Right ventricle myocardium inferior (tissue), 1 donor: ENCODE measurements at places on chromosomes 16 and 17.

DNA sequence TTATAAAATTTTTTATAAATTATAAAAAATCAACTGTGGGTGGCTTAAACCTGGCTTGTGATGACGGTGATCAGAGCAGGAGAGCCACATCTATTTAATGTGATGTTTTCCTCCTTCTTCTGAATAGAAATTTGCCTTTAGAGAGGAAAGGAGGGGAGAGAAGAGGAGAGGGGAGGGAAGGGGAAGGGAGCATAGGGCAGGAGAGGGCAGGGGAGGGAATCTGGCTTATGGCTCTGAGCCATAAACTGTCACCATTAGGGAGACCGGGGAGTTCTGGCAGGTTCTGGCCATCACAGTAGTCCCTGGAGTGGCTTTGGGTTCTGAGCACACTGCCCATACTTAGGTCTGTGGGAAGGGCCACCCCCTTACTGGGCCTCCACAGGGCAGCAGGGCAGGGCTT lies 167.8 kb downstream of the ENGASE start:
- no peak for DNase-seq

DNA sequence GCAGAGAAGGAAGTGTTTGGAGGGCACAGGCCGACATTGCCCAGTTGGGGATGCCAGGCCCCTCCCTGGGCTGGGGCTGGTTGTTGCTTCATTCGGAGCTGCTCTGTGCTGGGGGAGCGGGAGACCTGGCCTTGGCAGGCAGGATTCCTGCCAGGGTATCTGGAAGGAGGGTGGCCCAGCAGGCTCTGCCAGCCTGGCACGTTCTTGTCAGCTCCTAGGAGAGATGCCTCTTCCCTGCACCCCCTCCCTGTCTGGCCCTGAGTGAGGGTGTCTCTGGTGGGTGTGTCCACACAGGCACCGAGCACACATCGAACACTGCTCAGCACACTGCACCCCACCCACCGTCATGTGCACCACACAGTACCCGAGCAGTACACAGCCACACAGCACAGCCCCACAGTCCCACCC lies 35.2 kb downstream of the ARHGAP23 start:
- DNase-seq = no peak

- DNase-seq = no peak
Measured at GRCh38 chr16:81602256-81602776, 157.7 kb downstream of the CMIP start.

DNA sequence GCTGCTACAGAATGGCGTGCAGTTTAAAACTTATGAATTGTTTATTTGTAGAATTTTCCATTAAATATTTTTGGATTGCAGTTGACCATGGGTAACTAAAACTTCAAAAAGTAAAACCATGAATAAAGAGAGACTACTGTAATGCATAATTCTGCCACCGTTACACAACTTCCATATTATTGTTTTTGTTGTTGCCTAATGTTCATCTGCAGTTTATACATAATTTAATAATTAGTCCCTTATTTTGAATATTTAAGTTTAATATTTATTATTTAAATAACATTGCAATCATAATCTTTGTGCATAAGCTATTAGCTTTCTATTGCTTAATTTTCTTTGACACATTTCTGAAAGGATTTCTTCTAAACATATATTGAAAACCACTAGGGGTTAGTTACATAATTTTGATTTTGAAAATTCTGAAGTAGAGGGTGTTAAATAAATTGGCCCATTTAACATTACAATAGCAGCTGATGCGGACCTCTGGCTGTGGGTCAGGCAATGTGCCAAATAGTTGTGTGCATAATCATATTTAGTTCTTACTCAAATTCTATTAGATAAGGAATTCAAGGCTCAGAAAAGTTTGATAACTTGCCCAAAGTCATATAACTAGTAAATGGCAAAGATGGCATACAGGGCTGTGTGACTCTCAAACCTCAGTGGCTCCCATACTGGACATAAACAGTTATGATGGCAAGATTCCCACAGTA lies 31.1 kb downstream of the PPM1E start:
- DNase-seq = no peak

DNA sequence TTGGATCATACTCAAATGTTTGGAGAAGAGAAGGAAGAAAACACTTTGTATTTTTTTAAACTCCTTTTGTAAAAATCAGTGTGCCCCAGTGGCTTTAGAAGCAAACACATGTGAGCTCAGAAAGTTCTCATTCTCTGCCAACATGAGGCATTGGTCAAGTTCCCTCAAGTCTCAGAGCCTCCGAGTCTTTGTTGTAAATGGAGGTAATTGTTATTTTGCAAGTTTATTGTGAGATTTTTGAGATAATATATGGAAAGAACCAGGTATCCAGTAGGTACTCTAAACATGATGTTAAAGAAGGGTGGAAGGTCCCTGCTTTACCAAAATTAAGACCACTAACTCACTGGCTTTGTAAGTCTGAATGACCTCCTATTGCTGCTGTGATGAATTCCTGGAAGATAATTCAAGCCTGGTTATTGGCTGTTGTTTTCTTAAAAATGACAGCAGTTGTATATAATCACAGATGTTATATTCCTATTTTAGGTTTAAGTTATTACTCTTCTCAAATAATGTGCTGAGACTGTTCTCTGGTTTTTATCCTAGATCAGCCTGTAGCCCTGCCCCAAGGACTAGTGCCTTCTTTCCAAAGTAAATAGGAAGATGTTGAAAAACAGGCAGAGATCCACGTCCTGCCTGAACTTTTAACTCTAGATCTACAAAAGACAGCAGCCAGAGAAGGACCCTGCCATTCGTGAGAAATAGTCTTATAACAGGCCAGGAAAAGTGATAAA lies 2.4 kb downstream of the HLF start:
- no peak for DNase-seq

DNA sequence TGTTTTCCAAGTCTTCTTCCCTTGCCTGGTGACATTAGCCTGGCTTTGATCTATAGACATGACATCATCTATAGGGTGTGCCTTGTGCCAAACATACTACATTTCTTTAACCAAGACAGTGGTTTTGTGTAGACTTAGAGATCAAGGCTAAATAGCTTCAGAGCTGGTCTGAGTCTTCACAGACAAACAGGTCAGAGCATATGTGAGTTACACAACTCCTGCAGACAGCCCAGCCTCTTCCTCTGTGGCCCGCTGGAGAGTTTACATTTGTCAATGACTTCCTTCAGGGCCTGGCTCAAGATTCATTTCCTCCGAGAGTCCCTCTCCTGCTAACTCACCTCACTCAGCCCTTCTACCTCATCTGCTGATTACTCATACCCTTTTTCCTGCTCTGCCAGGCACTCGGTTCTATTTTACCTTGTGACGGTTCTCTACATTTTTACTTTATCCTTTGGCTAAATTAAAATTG lies 73.1 kb upstream of the TANC2 start:
- DNase-seq = no peak

GRCh38 chr17:64063766-64064224 lies 43.4 kb upstream of the ICAM2 start:
- peak; percentile 81 for DNase-seq

GRCh38 chr17:28133562-28133970 lies 91.1 kb downstream of the NLK start:
- no peak for DNase-seq

DNA sequence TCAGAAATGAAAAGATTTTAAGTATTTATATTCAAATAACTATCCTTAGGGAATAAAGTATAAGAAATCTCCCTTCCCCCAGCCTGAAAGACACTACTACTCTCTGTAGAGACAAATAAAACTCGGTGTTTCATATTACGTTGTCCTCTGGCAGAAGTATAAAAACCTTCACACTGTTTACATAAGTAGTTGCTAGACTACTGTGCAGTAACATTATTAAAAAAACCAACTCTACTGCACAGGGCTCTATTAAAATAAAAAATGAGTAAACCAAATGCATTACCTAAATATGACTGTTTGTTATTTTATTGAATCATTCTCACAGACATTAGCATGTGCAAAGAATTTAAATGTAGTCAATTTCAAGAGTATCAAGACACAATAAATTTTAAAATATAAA lies 67.4 kb downstream of the MED13 start:
- no peak for DNase-seq

DNA sequence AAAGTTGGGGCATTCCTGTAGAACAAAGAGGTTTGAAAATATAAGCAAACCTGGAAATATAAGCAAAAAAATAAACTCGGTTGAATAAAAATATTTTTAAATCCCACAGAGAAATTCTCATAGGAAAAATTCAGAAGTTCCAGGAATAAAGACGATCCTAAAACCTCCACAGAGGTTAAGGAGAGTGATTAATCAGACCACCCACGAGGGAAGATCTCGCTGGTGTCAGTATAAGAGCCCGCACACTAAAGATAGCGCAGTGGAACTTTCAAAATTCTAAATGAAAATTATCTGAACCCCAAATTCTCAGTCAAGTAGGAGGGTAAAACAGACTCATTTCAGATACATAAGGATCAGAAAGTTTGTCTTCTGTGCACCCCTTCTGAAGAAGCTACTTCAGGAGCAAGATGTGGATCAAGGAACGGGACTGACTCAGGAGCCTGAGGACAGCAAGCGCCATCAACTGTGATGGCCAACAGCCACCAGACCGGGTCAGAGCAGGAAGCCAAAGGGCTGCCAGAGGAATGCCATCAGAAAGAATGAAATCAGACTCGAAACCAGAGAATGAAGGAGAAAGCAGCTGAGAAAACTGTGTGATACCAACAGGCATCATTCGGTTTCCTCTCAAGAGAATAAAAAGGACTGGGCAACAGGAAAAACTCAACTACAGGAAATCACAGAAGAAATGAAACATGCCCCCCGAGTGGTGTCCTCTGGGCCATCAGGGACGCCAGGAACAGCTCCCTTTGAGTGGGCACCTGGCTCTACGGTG lies 66.9 kb downstream of the CYTH1 start:
- DNase-seq = no peak

DNA sequence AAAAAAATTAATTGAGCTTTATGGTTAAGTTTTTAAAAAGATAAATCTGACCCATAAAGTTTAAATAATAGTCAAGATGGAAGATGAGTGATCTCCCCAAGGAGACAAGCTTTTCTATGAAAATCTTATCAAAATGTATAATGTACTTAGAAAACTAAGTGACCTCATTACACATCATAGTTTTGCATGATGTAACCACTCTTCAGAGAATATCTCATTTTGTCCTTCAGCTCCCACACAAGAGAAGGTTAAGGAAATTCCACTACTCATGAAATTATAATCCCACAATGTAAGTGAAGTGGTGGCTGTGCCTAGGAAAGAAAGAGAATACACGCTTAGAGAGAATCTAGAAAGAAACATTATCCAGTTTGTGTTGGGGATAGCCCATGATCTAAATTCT lies 14.3 kb downstream of the STAT3 start:
- DNase-seq = no peak

DNA sequence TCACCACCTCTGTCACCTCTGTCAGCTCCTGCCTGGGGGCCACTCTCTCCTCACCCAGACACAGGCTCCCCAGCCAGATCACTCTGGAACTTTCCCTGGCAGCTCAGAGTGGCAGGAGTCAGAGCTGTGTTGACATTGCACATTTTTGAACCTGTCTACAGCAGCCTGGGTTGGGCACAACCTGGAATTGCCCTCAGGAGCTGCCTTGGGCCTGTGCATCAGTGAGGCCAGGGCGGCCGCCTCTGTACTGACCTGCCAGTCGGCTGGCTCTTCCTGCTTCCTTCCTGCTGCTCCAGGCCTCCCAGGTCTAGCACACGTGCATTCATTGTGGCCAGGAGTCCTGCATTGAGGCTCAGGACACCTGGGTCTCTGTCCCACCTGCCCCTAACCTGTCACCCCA lies 14.2 kb upstream of the TMEM11 start:
- DNase-seq = no peak

DNA sequence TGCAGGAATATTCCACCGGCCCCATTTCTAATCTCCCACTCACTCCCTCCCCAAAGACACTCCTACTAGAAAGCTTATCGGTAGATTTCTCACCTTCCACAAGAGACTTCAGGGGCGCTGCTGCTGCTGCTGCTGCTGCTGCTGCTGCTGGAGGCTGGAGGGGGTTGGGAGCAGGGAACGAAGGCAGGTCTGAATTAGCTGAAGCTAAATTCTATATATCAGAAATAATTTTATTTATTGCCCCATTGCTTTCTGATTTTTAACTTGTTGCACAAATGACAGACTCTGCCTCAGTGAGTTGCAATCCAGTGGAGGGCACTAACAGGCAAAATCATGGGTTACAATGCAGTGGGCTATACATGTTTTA lies 25.8 kb upstream of the HLF start:
- no peak for DNase-seq

DNA sequence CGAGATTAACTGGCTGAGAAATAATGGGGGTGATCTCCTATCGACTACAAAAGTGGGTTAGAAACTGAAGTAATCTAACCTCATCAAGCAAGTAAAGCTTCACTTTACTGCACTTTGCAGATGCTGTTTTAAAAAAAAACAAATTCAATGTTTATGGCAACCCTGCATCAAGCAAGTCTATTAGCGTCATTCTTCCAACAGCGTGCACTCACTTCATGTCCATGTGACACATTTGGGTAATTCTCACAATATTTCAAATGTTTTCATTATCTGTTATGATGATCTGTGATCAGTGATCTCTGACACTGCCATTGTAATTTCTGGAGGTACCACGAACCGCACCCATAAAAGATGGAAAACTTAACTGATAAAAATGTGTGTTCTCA lies 70.8 kb downstream of the KANSL1 start:
- DNase-seq = no peak

DNA sequence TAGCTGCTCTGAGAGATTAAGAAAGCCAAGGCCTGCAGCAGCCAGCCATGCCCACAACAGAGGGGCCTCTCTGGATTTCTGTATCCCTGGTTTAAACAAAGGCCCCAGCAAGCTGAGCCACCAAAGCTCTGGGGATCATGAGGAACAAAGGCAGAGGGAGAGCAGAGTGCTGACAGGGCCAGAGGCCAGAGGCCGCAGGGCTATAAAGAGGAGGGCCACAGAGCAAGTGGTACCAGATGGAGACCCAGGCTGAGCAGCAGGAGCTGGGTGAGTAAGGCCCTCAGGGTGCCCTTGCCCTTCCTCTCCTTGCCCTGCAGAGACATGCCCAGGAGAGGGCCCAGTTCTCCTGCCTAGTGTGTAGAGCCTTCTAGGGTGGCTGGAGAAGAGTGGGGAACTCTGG lies at the start of gene CRYBA1:
Gene CRYBA1, plus strand, starts transcription at position 232 of the 400 bp plus-strand sequence. Its CDS starts 5 bp downstream, at position 237.
- no peak for DNase-seq

- DNase-seq = peak; percentile 27
Measured at GRCh38 chr17:80248894-80249710, 11.6 kb upstream of the RNF213 start.

GRCh38 chr17:41672153-41672552 lies 16.5 kb upstream of the EIF1 start:
- peak; percentile 44 for DNase-seq
